ENCODE measurements at places on chromosomes 1 and 21.
A peak's percentile ranks its signal among the peaks of the same experiment; 100 is the strongest.

- DNase-seq = no peak
Observed at GRCh38 chr21:45641480-45642035, 2.0 kb upstream of the PCBP3 start.

- DNase-seq = no peak
Observed at GRCh38 chr1:245220381-245220985, 65.7 kb downstream of the KIF26B start.

DNA sequence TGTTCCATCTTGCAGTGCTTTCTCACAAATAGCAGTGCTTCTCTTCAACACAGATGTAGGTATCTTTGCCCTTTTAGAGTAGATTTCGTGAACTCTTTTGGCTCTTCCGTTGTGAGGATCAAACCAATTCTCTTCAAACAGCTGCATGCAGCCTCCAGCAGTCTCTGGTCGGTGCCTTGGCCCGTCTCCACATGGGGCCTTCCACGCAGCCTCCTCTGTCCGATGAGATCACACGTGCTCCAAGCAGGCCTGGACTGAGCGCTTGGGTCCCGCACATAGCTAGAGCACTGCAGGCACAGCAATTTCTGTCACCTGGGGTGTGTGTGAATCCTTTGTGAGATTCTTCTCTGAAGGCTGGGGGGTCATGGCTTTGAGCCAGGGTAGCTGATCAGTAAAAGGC lies 82.8 kb upstream of the KCNE2 start:
- DNase-seq = peak; percentile 40

GRCh38 chr1:228156941-228157728 lies 7.4 kb downstream of the GJC2 start:
- DNase-seq = no peak

- DNase-seq = no peak
Observed at GRCh38 chr1:19074902-19075721, 118.6 kb upstream of the IFFO2 start.

GRCh38 chr1:1941211-1941841 lies 22.2 kb upstream of the TMEM52 start:
- no peak for DNase-seq

DNA sequence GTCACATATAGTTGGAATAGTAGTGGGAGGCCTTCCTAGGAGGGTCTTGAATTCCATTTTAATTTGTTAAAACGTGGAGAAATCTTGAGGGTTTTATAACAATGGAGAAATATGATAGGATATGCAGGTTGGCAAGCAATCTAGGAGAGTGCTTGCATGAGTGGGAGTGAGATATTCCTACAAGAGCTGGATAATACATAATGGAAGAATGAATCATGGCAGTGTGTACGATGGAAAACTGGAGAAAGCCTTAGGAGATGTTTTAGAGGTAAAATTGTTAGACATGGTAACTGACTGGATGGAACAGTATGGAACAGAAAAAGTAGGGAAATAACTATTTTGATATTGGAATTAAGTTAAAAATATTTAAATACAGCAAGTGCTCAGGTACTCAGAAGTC lies 352.4 kb downstream of the PTBP2 start:
- DNase-seq = no peak

- no peak for DNase-seq
Observed at GRCh38 chr1:167612587-167613385, 17.2 kb upstream of the RCSD1 start.

DNA sequence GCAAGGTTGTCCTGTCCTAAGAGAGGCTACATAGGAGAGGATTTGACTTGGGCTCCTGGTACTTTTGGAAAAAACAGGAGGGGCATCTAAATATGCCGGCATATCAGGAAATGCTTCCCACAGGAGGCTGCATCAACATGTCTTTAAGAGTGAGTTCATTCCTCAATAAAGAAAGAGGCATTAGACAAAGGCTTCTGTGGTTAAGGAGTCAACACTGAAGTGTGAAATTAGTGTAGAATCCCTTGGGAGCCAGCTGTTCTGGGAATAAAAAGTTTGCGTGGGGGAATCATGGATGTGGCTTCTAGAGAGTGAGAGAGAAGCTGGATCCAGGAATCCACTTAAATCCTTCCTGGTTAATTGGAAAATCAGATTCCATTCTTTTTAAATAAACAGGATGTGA lies 69.5 kb downstream of the DNM3 start:
- DNase-seq = no peak

DNA sequence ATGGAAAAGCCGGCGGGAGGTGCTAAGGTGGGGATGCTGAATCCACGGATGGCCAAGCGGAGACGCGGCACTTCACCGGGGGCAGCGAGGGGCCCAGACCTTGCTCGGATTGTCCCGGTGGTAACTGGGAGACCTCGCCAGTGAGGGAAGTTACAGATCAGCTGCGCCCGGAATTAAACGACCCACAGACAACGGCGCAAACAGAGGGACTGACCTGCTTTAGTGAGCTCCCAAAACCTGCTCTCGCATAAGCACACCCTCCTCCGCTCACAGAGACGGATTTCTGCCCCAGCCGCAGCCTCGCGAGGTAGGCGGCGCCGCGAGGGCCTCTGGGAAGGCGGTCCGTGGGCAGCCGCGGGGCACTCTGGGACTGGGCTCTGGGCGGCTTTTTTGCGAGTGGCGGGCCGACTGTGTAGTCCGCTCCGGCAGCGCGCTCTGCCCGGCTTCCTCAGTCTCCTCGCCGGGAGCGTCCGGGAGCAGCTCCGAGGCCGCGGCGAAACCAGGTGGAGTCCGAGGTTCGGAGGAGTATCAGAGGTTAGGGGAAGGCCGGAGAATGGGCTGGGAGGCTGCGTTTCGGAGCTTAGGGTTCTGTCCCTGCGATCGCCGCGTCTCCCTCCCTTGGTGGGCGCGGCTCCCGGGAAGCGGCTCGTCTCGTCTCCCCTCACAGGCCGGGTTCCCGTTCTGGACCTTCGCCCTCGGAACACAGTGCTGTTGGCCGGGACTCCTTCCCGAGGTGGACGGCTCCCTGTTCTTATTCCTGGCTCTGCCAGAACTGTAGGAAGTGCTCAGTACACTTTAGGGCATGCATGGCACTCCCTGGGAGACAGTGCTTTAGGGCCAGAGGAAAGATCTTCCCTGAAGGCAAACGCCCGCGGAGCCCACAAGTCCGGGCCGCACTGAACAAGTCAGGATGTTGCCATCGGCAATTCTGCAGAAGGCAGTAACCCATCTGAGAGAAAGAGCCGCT lies at the start of gene EXO5:
Gene EXO5, plus strand, starts transcription at position 393 of the 967 bp plus-strand sequence. CDS start 5,778 bp downstream, outside the sequence.
- DNase-seq = no peak

- DNase-seq = no peak
Observed at GRCh38 chr21:41802198-41802584, 35.3 kb upstream of the RIPK4 start.

DNA sequence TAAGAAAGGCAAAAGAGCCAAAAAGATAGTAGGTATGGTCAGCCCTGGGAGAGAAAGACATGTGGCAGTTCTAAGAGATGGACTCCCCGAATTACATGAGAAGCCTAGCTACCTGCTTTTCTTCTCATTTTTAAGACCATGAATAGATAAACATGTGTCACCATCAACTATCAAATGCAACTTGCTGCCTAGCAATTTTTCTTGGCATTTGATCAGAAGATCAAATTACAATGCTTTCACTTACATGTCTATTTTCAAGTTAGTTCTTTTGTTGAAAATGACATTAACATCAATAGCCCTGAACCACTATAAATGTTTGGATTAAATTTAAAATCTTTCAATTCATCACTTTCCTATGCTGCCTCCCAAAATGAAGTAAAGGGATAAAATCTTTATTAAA lies 212.3 kb downstream of the HHIPL2 start:
- no peak for DNase-seq

GRCh38 chr1:197787056-197787455 lies 11.8 kb upstream of the DENND1B start:
- DNase-seq = no peak

DNA sequence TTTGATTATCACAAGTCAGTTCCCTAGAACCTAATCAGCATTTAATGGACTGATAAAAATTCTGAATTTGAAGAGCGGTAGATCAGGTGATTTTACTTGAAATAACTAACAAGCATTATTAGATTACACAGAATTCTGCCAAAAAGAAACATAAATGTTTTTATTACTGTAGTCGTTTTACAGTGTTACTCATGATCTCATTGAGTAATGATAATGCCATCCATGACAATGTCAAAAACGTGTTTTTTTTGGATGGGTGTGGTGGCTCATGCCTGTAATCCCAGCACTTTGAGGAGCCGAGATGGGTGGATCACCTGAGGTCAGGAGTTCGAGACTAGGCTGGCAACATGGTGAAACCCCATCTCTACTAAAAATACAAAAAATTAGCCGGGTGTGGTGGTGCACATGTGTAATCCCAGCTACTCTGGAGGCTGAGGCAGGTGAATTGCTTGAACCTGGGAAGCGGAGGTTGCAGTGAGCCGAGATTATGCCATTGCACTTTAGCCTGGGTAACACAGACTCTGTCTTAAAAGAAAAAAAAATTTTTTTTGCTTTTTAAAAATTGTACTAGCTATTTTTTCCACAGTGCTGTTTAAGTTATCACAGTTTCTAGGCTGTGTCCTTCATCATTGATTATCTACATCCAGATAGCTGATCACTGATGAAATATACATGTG lies 56.6 kb downstream of the LAMC1 start:
- DNase-seq = no peak

- no peak for DNase-seq
Observed at GRCh38 chr21:44433791-44434567, 21.3 kb upstream of the LRRC3 start.

DNA sequence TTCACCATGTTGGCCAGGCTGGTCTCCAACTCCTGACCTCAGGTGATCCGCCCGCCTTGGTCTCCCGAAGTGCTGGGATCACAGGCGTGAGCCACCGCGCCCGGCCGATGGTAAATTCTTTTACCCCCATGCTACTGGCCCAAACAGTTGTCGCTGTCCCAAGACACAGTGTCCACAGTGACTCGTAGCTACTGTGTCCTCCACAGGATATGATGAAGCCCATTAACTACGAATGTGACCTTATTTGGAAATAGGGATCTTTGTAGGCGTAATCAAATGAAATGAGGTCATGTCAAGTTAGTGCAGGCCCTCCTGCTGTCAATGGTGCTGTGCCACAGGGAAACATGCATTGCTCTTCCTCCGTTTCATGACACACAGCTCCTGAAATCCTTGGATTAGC lies 8.5 kb downstream of the FNDC10 start:
- DNase-seq = no peak

DNA sequence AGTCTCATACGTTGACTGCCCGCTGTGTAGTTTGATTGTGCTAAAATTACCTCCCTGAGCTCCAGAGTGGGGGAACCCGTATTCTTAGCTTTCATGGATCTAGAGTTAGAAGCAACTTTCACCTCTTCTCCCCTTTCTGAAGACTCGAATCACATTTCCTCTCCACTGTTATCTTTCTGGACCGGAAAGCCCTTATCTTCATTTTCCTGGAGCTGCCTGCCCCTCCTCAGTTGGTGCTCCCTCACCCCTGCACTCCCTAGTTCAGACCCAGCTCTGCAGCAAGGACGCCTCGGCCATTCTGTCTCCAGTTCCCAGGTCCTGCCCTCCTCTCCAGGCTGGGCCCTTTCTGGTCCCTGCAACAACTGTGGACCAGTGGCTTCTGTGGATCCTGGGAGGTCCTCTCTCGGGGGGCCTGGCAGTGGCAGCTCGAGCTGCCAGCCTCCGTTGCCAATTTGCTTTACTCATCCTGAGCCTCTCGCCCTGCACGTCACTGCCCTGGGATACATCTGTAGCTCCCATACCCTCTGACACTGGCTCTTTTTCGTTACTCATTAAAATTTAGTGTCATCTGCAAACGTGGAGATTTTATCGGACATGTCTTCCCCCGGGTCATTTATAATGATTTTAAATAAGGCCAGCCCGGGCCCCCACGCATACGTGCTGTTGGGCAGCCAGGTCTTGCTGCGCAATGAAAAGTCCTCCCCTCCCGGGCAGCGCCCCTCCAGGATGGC lies 141.5 kb upstream of the VAMP3 start:
- no peak for DNase-seq

DNA sequence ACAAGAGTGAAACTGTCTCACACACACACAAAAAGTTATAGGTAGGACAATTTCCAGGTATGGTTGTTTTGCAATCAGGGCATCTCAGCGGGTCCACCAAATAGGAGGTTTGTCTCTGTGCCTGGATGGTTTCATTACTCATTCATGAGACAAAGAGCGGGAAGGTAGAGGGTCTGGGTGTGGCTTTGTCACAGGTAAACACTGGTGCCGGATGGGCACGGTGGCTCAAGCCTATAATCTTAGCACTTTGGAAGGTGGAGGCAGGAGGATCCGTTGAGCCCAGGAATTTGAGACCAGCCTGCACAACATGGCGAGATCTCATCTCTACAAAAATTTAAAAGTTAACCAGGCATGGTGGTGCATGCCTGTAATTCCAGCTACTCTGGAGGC lies 16.3 kb upstream of the ERVH48-1 start:
- DNase-seq = no peak
